ENCODE measurements at places on chromosomes 1 and 21. TPM values are rescaled to one million over a fixed set of nuclear protein-coding genes. Genes with fewer than 3 reads are reported as not detected.

ELAPOR1 gene
- 82.3 TPM for polyA plus RNA-seq

NPR1 gene
- polyA plus RNA-seq, result 10.7 TPM

KRTAP7-1 gene
- not detected for polyA plus RNA-seq

C1orf87 gene
- polyA plus RNA-seq, result 31.5 TPM

RGS16 gene
- polyA plus RNA-seq, result 3.2 TPM

S100A7A gene
- not detected for polyA plus RNA-seq

DCST1 gene
- polyA plus RNA-seq, result 15.2 TPM

RHBDL2 gene
- polyA plus RNA-seq, result 16.5 TPM

VCAM1 gene
- 11.7 TPM for polyA plus RNA-seq

CELA3A gene
- not detected for polyA plus RNA-seq

TTC39A gene
- 120 TPM for polyA plus RNA-seq

LINGO4 gene
- 1.4 TPM for polyA plus RNA-seq

GART gene
- 85.8 TPM for polyA plus RNA-seq

PTPN14 gene
- polyA plus RNA-seq, result 14.8 TPM

ADORA1 gene
- polyA plus RNA-seq, result 61.9 TPM

LCE1B gene
- not detected for polyA plus RNA-seq

RNASEL gene
- polyA plus RNA-seq, result 4.7 TPM

RGS8 gene
- polyA plus RNA-seq, result 2.4 TPM

TMPRSS15 gene
- polyA plus RNA-seq, result 0.40 TPM

CHIT1 gene
- polyA plus RNA-seq, result 9.9 TPM

PKLR gene
- 2.0 TPM for polyA plus RNA-seq

AHCYL1 gene
- 64.3 TPM for polyA plus RNA-seq

UTS2 gene
- polyA plus RNA-seq, result 1.1 TPM

RPE65 gene
- 0.42 TPM for polyA plus RNA-seq

AQP10 gene
- 0.41 TPM for polyA plus RNA-seq

APOBEC4 gene
- polyA plus RNA-seq, result 23.7 TPM

OR2T12 gene
- not detected for polyA plus RNA-seq

EXO1 gene
- 8.3 TPM for polyA plus RNA-seq

DNAJC28 gene
- polyA plus RNA-seq, result 9.3 TPM

Measured in testis (tissue), 5 donors.